ENCODE measurements at places on chromosomes 1 and 21.

DNA sequence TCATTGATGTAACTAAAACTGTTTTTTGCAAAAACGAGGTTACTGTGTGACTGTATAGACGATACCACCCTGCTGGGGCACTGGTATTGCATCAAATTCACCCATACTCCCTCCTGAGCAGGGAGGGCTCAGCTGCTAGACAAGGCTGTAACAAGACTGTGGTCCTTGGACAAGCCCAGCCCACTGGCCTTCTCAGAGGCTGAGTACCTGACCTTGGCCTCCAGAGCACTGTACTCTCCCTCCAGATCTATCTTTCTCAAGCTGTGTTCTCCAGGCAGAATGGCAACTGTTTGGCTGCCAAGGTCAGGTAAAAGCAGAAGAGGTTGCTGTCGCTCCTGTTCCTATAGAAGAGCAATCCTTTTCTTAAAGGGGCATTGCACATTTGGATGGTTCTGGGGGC lies 8.5 kb downstream of the OLFML2B start:
- DNase-seq = no peak

DNA sequence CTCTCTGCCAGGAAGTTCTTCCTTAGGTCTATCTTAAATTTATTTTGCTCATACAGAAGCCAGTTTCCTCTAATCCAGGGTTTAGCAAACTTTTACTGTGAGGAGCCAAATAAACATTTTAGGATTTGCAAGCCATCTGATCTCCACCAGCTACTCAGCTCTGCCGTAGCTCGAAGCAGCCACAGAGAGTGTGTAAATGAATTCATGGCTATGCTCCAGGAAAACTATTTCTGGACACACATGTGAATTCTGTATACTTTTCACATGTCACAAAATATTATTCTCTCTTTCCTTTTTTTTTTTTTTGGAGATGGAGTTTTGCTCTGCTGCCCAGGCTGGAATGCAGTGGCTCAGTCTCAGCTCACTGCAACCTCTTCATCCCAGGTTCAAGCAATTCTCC lies 13.4 kb upstream of the AGTRAP start:
- no peak for DNase-seq

DNA sequence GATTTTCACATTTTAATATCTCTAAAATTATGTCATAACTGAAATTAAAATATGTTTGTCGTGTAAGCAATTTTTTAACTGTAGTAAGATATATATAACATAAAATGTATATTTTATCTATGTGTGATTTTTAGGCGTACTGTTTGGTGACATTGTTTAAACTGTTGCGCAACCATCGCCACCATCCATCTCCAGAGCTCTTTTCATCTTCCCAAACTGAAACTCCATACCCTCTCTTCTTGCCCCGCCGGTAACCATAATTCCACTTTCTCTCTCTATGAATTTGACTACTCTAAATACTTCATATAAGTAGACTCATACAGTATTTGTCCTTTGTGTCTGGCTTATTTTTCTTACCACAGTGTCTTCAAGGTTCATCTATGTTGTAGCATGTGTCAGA lies 66.4 kb downstream of the DDX20 start:
- DNase-seq = no peak

DNA sequence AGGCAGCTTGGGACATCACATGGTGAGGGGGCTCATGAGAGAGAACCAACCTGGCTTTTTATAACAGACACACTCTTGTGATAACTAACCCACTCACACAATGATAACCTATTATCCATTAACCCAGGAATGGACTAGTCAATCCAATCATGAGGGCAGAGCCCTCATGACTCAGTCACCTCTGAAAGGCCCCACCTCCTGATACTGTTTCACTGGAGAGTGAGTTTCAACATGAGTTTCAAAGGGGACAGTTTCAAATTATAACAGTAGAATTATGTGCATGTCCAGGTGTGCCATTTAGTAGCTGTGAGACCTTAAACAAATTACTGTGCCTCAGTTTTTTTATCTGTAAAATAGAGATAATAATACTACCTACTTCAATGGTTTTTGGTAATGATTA lies 47.6 kb upstream of the PPP2R5A start:
- DNase-seq = peak; percentile 33

DNA sequence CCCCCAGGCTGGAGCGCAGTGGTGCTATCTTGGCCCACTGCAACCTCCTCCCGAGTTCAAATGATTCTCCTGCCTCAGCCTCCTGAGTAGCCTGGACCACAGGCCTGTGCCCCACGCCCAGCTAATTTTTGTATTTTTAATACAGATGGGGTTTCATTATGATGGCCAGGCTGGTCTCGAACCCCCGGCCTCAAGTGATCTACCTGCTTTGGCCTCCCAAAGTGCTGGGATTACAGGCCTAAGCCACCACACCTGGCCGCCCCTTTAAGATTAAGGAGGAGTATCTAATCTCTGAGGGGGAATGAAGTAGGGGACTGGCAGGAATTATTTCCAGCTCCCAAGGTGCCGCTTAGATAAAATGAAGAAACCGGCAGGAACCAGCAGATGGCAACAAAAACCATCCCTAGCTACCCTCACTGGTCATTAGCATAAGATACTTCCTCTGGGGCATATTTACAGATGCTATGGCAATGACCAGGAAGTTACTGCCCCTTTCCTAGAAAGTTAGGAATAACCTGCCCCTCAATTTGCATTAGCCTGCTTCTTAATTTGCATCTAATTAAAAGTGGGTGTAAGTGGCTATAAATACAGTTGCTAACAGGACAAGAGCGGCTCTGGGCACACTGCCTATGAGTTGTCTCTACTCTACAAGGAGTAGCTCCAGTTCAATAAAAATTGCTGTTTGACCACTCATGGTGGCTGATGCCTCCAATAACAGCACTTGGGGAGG lies 7.1 kb upstream of the NSUN4 start:
- no peak for DNase-seq

DNA sequence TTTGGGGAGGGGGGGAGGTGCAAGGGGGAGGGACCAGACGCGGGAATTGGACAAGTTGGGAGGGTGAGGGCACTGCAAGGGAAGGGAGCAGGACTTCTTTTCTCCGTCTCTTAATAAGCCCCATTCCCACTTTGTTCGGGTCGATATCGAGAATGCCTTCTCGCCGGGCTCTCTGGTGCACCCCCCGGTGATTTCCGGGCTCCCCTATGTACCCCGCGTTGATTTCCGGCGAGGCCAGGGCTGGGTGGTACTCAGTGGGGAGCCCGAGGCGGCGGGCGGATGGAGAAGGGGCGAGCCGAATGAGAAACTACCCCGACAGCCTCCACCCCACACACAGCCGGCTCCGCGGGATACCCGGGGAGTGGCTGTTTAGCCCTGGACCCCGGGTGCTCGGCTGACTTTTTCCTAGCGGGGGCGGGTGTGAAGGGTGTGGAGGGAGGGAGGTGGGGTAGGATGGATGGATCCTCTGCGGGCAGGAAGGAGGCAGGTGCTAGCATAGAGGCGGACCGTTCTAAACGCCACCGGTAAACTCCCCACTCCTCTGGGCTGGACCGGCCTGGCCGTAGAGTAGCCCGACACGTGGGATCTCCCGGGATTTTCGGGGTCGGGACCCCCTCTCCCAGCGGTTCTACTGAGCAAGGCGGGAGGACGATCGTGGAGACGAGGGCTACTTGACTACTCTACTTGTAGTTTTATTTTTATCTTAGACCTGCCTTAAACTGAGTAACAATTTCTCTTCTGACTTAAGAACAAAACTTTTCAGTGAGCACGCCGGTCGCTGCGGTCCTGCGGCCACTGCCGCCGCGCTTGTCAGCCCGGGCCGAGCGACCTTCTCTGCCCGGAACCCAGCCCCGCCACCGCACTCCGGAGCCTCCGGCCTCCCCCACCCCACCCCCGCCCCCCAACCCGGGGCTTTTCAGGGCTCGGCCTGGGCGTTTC lies 1.0 kb downstream of the RNF220 start:
- DNase-seq = no peak

GRCh38 chr1:118461154-118461553 lies 276.1 kb upstream of the SPAG17 start:
- no peak for DNase-seq

DNA sequence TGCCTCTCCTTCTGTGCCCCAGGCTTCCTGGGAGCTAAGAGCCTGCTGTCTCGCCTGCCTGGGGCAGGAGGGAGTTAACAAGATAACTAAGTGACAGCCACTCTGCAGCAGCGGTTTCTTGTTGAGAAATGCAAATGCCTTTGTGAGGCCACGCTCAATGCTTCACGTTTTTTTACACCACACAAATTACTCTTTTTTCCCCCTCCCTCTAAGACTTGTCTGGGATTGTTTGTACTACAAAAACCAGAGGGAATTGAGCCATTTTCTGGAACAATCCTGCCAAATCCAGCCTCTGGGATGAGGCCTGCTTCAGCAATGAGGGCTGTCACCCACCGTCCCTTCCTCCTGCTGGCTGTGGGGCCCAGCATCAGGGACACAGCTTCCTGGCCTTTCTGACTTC lies 119.6 kb downstream of the ACTL8 start:
- no peak for DNase-seq

DNA sequence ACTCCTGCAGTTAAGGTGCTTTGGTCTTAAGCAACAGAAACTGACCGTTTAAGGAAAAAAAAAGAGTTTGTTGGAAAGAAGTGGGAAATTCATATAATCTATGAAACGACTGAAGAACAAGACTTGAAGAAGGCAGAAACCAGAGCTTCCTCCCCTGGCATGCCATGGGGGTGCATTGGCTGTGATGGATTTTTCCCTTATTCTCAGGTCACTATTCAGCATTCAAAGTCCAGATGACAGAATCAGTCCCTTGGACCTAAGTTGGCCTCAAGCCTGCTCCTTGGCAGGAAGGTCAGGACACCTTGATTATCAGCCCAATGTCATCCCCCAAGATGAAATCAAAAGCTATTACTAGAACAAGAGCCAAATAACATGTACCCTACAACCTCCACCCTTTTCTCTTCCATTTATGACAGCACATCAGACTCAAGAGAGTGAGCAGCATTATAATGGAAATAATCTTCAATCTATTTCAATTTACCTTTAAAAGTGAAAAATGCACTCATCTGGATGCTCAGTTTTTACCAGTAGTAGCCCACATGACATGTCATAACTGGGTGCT lies 15.8 kb upstream of the TMEM9 start:
- DNase-seq = no peak

GRCh38 chr1:161083748-161084596 lies 5.4 kb downstream of the NECTIN4 start:
- no peak for DNase-seq

DNA sequence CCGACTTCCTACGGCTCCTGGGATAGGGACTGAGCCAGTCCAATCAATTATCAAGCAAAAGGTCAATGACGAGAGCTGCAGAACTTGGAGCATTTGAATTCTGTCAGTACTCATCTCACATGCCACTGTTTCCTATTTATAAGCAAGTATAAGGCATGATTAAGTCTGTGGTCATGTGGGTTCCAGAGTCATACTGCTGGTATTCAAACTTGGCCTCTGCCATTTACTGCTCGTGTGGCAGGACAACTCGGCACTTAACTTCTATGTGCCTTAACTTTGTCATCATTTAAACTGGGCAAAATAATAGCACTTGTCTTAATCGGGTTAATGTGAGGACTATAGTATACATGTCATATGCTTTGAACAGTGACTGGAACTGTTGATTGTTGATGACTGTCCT lies 44.9 kb upstream of the TNFSF18 start:
- no peak for DNase-seq

GRCh38 chr1:226786550-226786949 lies 47.5 kb upstream of the ITPKB start:
- DNase-seq = no peak
